ENCODE measurements at places on chromosomes 2 and 18.

GRCh38 chr2:149972066-149972465 lies 384.5 kb upstream of the MMADHC start:
- no peak for DNase-seq

DNA sequence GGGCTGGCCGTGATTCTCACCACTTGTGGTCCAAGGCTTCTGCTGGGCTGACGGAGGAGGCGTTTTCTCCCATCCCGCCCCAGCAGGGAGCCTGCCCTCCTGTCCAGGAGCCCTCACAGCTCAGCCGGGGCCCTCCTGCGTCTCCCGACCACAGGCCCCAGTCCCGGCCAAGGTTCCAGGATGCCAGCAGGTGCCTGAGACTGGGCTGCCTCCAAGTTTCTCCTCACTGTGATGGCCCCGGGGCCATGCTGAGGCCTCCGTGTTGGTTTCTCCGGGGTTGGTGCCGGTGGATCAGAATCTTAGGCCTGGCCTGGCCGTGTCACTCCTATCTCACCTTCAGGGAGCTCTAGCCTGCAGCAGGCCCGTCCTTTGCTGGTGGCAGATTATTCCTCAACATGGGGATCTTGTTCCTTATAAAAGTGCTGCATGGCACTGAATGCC lies 5.9 kb downstream of the KCNG2 start:
- no peak for DNase-seq

DNA sequence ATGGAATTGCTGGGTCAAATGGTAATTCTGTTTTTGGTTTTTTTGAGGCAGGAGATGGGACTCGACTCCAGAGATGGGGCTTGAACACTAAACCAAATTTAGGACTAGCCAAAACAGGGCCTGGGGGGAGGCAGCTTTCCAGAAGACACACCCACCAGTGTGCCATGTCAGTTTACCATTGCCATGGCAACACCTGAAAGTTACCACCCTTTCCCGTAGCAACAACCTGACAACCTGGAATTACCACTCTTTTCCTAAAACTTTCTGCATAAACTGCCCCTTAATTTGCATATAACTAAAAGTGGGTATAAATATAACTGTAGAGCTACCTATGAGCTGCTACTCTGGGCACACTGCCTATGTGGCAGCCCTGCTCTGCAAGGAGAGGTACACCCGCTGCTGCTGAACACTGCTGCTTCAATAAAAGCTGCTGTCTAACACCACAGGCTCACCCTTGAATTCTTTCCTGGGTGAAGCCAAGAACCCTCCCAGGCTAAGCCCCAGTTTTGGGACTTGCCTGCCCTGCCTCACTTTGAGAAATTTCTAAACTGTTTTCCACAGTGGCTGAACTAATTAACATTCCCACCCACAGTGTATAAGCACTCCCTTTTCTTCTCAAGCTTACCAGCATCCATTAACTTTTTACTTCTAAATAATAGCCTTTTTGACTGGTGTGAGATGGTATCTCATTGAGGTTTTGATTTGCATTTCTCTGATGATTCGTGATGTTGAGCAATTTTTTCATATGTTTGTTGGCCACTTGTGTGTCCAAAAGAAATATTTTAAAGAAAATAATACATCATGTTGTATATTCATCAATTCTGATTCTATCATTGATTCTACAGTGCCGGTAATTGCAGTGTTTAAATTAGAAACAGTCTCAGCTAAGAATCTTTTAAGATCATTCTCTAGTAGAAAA lies 10.6 kb downstream of the CDK15 start:
- no peak for DNase-seq

- DNase-seq: no peak
Observed at GRCh38 chr2:182866461-182867406, at the start of gene FRZB. TSS of gene FRZB (minus strand) at chr2:182866637. CDS start at chr2:182866552, 85 bp downstream.

- no peak for DNase-seq
Observed at GRCh38 chr2:168180914-168181313, 66.5 kb downstream of the STK39 start.

DNA sequence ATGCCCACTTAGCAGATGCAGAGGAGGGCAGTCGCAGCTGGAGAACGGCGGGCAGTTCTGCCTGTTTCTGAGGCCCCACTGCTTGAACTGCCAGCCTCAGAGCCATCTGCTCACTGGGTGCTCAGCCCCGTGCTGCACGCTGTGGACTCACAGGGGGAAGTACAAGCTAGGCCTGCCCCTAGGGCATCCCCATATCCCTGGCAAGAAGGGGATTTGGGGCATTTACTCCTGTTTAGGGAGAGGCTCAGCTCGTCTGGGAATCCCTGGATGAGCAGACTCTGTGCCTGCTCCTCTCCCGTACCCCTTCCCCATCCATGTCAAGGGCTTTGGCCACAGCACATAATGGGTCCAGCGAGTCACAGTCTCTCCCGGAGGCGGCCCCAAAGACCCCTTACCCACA lies 169.8 kb upstream of the PKDCC start:
- DNase-seq: no peak

DNA sequence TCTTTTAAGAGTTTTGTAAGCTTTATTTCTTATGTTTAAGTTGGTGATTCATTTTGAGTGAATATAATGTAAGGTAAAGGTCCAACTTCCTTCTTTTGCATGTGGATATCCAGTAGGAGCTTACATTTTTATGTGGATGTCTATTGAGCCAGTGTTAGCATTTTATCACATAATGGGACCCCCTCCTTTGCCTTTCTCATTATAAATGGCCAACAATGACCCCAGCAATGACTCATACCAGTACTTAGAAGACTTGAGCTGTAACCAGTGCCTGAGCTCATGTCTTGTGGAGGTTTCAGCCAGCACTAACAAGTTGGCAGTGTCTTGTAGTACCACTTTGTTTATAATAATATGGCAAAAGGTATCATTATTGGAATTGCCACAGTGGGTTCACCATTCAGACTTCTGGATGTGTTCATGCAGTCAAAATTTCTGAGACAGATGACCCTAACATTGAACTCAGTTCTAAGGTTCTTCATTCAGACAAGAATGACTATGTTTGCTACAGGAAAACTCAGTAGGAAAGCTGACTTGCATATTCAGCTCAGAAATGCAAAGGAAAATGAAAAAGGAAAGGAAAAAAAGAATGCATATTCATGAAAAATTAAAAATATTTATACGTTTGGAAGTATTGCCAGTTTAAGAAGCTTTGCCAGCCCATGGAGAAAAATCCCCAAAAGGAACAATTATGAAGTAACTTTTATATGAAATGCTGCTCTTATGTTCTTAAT lies 41.0 kb downstream of the CDKL4 start:
- DNase-seq: no peak

GRCh38 chr2:235382601-235383000 lies 111.2 kb upstream of the AGAP1 start:
- DNase-seq: no peak

GRCh38 chr18:57839942-57840381 lies 36.8 kb upstream of the ATP8B1 start:
- DNase-seq: no peak

- DNase-seq: no peak
Observed at GRCh38 chr18:23906658-23907057, 107.9 kb upstream of the TTC39C start.

GRCh38 chr2:38207168-38207567 lies 131.2 kb upstream of the CYP1B1 start:
- no peak for DNase-seq

GRCh38 chr18:13756671-13757070 lies 30.2 kb downstream of the RNMT start:
- no peak for DNase-seq

DNA sequence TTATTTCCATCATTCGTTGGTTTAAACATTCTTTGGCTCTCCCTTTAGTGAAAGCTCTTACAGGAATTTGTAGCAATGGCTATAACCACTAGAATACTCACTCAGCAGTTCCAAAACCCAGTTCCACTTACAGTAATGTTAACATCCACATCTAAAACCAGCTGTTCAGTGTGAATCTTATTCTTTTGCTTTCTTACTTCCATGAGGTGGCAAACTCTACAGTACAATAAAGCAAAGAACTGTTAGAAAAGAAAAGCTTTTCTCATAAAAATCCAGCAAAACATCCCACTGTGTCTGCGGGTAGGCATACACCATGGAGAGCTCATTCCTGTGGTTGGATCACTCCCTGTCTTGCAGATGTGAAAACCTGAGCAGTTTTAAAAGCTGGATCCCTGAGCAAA lies 147.1 kb downstream of the ARHGAP28 start:
- DNase-seq: no peak

GRCh38 chr2:100126201-100126600 lies 16.2 kb downstream of the AFF3 start:
- no peak for DNase-seq

DNA sequence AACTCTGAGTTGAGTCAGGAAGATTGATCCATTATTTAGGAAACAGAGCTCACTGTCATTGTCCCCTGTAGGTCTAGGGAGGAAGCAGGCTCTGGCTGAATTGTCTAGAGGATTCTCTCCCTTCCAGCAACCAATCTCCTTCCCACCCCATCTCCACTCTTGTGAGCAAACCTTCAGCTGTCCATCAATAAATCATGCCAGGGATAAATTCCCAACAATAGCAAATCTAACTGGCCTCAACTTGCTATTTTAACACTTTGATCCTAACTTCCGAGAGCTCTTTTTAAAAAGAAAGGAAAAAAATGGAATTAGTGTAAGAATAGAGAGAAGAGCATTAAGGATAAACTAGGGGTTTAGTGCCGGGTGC lies 53.5 kb downstream of the ATP8B1 start:
- DNase-seq: no peak

DNA sequence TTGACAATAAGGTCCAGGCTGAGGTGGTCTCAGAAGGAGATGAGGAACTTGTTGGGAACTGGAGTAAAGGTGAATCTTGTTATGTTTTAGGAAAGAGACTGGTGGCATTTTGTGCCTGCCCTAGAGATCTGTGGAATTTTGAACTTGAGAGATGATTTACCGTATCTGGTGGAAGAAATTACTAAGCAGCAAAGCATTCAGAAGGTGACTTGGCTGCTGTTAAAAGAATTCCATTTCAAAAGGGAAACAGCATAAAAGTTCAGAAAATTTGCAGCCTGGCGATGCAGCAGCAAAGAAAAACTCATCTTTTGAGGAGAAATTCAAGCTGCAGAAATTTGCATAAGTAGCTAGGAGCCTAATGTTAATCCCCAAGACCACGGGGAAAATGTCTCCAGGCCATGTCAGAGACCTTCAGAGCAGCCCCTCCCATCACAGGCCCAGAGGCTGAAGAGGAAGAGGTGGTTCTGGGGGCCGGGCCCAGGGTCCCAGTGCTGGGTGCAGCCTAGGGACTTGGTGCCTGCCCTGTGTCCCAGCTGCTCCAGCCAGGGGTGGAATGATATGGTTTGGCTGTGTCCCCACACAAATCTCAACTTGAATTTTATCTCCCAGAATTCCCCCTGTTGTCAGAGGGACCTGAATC lies 73.5 kb downstream of the FIGN start:
- DNase-seq: no peak

- DNase-seq: no peak
Observed at GRCh38 chr2:132676999-132677398, 7.0 kb upstream of the LYPD1 start.

DNA sequence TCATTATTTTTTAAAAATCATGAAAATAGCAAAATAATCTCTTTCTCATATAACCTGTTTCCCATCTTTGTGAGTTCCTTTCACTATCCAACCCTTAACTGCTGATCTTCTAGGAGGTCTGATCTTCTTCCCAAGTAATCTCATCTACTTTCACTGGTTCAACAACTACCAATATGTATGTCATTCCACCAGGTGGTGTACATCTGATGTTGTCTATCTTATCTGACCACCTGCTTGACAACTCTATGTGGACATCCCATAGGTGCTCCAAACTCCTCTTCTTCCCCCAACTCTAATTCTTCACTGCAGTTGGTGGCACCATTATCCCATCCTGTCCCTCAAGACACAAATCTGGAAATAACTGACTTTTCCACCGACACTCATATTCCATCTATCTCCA lies 62.5 kb downstream of the FAM228A start:
- no peak for DNase-seq

DNA sequence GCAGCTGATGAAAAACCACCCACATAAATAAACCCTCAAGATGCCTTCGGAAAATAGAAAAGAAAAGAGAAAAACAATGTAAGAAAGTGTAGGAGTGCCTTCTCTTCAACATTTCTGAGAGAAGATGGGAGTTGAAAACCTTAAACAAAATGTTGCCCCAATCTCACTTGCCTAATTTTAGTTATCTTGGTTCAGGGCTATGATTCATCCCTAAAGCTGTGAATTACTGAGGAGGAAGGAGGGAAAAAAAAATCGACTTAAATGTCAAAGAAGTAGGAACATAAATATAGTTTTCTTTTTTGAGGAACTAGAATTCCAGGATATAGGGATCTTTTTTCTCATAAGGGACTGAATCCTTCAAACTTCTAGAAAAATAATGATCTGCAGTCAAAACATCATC lies 360.3 kb downstream of the TGIF1 start:
- DNase-seq: no peak

GRCh38 chr2:163558251-163559021 lies 177.4 kb downstream of the FIGN start:
- DNase-seq: no peak

DNA sequence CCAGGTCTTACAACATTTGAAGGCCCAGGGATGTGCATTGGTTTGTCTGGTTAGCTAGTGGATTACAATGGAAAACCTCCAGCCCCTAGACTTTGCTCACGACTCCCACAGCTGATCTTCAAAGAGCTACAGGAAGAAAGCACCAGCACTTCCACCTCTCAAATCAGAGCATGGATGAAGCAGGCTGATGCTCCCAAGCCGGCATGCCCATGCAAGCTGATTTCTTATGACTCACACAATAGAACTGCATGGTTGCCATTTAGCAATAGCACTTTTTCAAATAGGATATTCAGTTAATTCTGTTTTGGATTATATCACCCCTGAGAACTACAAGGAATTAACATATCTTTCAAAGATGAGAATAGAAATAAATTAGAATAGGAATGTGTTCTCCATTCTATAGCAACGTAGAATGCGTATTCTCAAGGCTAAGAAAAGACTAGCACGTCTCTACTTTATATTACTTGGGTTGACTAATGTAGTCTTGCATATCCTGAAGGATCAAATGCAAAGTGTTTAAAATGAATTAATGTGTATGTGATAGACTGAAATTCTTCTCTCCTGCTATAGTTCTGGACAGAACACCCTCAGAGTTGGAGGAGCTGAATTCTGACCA lies 292.4 kb downstream of the TRIB2 start:
- no peak for DNase-seq

- no peak for DNase-seq
Observed at GRCh38 chr18:63523660-63524059, 18.5 kb upstream of the SERPINB12 start.

- DNase-seq: no peak
Observed at GRCh38 chr2:174764280-174765255, at the start of gene CHRNA1. TSS of gene CHRNA1 (minus strand) at chr2:174764472. CDS start at chr2:174764394, 78 bp downstream.

- DNase-seq: no peak
Observed at GRCh38 chr18:40685219-40685618, 1269.8 kb upstream of the PIK3C3 start.

GRCh38 chr18:23189099-23189498 lies 53.8 kb downstream of the CABLES1 start:
- DNase-seq: no peak
